ENCODE measurements at places on chromosomes 12 and 14. TPM values are rescaled to one million over a fixed set of nuclear protein-coding genes. Genes with fewer than 3 reads are reported as not detected.

Gene HOXC12
- total RNA-seq, result not detected

Gene AMN
- not detected for total RNA-seq

Gene ENDOU
- not detected for total RNA-seq

Gene KLRB1
- total RNA-seq, result not detected

Gene MYL2
- total RNA-seq, result not detected

Gene IFI27L2
- 107 TPM for total RNA-seq

Gene KRT79
- not detected for total RNA-seq

Gene LRP1-AS
- total RNA-seq, result not detected

Gene RIPK3
- 3.0 TPM for total RNA-seq

Gene DLGAP5
- total RNA-seq, result 23.8 TPM

Gene TRIM9
- total RNA-seq, result 1.6 TPM

Gene LTBP2
- 157 TPM for total RNA-seq

Gene DTX1
- total RNA-seq, result not detected

Gene TDRD9
- total RNA-seq, result 0.45 TPM

Gene CD4
- not detected for total RNA-seq

Gene CPNE6
- not detected for total RNA-seq

Gene SLCO1C1
- total RNA-seq, result 0.25 TPM

Gene PTHLH
- 1.6 TPM for total RNA-seq

Gene KLHL33
- total RNA-seq, result 0.18 TPM

Gene RAN
- total RNA-seq, result 564 TPM

Gene TAS2R20
- total RNA-seq, result 1.9 TPM

Gene TMTC1
- total RNA-seq, result 12.8 TPM

Gene RTN1
- total RNA-seq, result 0.27 TPM

Data from fibroblast of the aortic adventitia (primary cell).